Right atrium auricular region (tissue), 2 donors: ENCODE measurements at places on chromosomes 12 and 14. TPM values are rescaled to one million over a fixed set of nuclear protein-coding genes. Genes with fewer than 3 reads are reported as not detected.

- H3K4me3 ChIP-seq, result no peak overlapping the region
- H3K27me3 ChIP-seq, result no peaks in the 10 kb centered on the region
- no peak for DNase-seq
- no peaks in the 10 kb centered on the region for H3K36me3 ChIP-seq
Measured at GRCh38 chr14:22329371-22329770, 259.7 kb downstream of the DAD1 start.

DNA sequence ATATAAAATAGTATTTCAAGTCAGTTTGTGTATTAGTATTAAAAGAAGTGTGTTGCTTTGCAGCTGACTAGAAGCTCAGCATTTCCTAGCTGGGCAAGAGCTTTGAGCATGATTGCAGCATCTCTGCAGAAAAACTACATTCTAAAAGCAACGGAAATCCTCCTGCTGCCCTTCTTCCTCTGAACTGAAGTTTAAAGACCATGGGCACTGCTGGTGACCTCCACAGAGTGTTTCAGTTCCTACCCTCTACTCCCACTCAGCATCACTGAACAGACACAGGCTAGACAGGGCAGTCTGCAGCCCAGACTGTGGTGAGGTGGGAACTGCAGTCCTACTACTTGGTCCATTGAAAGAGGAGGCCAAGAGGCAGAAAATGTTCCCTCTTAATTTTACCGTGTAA, 59.0 kb downstream of the FAR2 start:
- no peaks in the 10 kb centered on the region for H3K27me3 ChIP-seq
- no peaks in the 10 kb centered on the region for H3K36me3 ChIP-seq
- H3K4me1 ChIP-seq, result peaks cover 8% of the 10 kb centered on the region

The LYZ gene
- total RNA-seq, result 35.4 TPM

The LTA4H gene
- 42.3 TPM for total RNA-seq

DNA sequence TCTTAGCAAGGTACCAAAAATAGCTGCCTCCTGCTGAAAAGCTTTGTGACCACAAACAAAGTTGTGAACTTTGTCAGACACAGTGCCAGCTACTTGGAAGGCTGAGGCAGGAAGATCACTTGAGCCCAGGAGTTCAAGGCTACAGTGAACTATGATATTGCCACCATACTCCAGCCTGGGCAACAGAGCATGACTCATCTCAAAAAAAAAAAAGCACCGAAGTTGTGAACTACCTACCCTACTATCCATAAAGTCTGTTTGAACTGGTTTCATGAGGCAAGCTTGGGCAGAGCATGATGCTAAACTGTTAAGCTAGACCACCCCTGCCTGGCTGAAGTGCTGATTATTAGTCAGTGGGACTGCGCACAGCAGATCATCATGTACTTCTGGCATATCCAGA, 75.5 kb downstream of the RAD52 start:
- H3K27ac ChIP-seq, result no peak overlapping the region
- H3K36me3 ChIP-seq, result peaks cover 62% of the 10 kb centered on the region
- no peak overlapping the region for H3K4me3 ChIP-seq
